EL (cell line): ENCODE measurements at places on chromosomes 16 and 17.

DNA sequence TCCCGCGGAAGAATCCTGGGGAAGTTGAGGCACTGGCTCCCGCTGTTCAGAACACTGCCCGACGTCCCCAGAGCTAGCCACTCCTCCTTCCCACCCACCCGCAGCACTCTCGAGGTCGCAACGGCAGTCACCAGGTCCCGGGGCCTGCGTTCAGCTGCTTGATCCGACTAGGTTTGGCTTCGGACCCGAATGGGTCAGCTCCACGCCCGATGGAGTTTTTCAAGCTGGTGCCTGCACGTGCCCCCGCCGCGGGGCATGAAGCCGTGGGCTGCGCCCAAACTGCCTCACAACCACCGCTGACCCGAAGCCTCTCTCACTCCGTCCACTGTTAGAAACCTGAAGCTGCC, 12.4 kb upstream of the ODF4 start:
- DNase-seq: no peak

GRCh38 chr16:19104607-19105006, 9.2 kb upstream of the ITPRIPL2 start:
- no peak for DNase-seq

DNA sequence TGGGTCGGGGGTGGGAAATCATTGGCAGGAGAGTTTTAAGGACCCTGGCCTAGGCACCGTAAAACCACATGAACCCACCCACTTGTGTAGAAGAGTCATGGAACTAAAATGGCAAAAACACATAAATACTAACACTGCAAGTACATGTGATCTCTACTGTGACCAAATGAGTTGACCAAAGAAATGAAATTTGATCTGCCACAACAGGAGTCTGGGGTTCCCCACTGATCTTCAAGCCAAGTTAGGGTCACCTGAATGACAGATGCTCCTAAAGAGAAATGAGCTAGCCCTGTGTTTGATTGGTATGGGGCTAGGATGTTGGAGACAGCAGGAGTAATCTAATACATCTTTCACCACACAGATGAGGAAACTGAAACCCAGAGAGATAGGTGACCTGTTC, 21.5 kb upstream of the SKAP1 start:
- no peak for DNase-seq

DNA sequence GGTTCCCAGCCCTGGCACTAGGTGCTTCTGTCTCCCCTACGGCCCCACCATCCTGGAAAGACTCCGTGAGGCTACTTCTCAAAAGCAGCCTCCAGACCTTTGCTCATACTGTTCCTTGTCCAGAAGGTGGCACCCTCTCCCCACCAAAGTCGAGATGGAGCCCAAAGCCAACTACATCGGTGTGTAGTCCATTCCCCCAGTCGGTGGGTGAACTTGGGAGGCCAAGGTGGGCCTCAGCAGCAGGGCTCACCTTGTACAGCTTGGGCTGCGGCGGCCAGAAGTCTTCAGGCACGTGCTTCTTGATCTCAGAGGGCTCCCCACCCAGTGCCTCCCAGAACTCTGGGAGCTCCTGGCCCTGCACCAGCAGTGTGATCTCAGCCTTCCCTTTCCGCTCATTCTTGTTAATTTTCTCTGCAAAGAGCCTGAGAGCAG, 10.2 kb downstream of the FLII start:
- DNase-seq: peak; percentile 71

DNA sequence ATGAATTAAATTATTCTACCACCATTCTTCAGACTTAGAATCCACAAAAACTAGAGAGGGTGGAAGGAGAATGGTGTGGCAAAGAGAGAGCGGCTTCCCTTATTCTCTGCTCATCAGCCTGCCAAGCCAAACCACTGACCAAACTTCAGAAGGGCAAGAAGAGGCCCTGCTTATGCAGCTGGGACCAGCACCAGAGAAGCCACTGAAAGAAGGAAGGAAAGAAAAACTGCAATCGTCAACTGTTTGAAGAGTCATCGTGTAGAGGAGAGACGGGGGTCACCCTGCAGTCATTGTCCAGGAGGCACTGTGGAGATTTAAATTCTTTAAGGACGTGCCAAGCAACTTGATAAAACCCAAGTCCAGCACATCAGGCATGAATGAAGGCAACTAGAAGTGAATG, 15.6 kb downstream of the PMP22 start:
- DNase-seq: no peak

DNA sequence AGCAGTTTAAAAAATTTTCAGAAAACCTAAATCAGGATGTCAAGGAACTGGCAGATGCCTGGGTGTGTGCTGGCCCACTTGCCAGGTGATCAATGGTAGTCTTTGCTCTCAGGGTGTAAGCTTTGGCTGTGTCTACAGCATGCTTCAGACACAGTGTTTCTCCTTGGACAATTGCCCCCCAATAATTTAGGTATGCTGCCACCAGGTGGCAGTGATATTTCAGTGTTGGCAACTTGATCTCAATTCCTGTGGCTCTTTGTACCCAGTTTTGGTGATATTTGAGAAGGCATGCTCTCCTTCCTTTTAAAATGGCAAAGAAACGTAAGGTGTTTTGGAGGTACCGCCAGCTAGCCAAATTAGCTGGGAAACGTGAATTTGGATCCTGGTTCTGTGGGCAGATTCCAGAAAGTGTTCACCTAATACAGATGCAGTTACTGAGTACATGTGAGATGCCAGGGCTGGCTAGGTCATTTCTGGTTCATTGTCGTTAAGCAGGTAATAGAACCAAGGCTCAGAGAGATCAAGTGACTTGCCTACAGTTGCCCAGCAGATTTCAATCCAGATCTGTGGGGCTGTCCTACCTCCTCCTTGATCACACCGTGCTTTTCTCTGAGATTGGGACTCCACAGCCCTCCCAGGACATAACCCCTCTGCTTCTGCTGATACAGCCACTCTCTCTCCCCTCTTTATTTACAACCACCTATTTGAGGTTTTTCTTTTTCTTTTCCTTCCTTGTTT, 155.6 kb upstream of the PLCG2 start:
- peak; percentile 53 for DNase-seq

- no peak for DNase-seq
Observed at GRCh38 chr17:56812901-56813388, 20.8 kb downstream of the C17orf67 start.

DNA sequence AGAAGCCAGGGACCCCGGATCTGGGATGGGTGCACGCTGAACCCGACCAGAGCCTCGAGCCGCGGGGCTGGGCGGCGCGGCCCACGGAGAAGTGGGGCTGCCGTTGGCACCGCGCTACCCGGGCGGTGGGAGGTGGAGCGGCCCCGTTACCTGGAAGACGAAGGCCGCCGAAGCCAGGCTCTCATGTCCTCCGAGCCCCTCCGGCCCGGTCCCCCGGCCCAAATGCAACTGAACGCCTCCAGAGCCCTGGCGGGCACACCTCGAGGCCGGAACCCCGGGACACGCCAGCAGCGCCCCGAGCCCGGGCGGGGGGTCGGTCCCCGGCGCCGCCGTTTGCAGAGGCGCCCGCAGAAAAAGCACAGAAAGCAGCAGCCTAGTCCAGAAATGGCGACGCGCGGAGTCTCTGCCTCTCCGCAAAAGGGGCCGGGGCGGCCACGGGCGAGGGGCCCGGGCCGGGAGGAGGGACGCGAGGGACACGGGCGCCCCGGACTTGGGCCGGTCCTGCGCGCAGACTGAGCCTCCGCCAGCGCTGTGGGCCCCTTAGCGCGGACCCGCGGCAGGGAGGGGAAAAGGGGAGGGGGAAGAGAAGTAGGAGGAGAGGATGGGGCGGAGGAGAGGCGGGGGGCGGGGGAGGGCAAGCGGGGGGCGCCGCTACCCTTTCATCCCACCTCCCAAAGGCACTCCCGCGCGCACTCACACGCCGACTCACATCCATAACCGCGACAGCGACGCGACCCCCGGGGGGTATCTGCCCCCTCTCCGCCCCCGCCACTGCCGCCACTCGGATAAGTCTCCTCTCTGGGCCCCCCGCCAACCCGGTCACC, 1.4 kb downstream of the AXIN2 start:
- DNase-seq: no peak

- DNase-seq: no peak
Observed at GRCh38 chr16:27969574-27969973, 93.9 kb downstream of the GSG1L start.

- no peak for DNase-seq
Observed at GRCh38 chr16:87636741-87637140, 34.4 kb downstream of the JPH3 start.

DNA sequence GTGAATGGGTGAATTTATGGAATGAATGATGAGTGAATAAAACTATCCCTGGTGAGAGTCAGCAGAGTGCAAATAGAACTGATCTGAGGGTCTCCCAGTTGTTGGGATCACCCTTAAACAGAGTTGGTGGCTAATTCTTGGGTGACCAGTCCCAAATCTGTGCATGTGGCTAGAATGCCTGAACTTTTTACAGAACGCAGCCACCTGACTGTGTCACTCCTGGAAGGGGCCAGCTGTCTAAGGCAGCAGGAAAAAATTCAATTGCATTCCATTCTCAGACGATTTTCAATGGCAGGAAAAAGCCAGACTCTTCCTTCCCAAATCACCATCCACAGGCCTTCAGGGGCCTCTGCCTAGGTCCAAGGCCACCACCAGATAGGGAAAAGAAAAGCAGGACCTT, 43.5 kb downstream of the BEAN1 start:
- DNase-seq: no peak

DNA sequence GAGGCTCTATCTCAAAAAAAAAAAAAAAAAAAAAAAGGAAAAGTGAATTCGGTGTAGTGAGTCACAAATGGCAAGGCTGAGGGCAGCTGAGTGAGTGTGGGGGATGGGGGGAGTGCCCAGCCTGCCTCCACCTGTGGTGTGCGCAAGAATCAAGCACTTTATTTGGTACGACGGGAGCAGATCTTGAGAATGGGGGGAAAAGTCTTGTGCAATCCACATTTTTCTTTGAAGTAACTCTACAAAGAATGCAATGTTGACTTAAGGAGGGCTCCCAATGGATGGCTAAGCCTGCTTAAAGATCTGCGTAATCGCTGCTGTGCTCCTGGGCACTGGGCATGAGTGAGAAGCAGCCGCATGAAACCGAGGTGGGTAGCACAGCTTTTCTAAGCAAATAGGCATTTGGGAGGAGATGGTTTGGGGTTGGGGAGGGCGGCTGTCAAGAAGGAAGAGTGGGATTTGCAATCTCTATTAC, 28.2 kb downstream of the ATP2C2 start:
- DNase-seq: no peak

- peak; percentile 70 for DNase-seq
Observed at GRCh38 chr17:1122533-1123392, 57.0 kb downstream of the ABR start.

- DNase-seq: no peak
Observed at GRCh38 chr17:896454-896853, 83.1 kb downstream of the NXN start.

- no peak for DNase-seq
Observed at GRCh38 chr16:86665929-86666328, 87.6 kb downstream of the FOXL1 start.

DNA sequence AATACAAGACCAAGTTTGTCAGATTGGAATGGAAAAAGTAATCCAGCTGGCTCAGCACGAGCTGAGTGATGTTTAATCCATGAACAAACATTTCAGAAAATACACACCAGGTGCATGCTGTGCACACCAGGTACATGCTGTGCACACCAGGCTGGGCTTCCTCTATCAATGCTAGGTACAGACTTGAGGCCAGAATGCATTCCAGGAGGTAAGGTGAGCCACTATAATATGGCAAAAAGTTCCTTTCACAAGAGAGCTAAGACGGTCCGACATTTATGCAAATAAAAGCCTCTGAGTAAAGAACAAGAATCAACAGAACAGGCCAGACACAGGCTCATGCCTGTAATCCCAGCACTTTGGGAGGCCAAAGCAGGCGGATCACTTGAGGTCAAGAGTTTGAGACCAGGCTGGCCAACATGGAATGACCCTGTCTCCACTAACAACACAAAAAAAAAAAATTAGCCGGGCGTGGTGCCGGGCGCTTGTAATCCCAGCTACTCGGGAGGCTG, 128.2 kb downstream of the ZNF778 start:
- no peak for DNase-seq

GRCh38 chr17:50615828-50616227, 18.9 kb upstream of the ABCC3 start:
- DNase-seq: no peak

DNA sequence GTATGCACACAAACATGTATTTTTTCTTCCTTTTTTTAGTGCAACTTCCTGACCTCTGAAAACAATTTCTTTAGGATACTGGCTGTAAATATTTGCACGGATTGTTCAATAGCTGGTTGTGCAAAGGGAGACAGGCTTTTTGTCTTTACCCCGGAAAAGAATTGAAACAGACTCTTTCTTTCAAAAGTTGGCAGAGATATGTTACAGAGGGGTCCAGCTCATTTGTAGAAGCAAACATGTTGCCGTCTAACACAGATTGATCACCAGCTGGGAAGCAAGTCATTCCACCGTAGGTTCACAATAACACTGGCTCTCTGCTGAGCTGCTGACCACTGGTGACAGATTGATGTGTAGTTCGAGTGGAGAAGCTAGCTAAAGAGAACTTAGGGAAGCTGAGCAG, 130.9 kb downstream of the STX8 start:
- no peak for DNase-seq

DNA sequence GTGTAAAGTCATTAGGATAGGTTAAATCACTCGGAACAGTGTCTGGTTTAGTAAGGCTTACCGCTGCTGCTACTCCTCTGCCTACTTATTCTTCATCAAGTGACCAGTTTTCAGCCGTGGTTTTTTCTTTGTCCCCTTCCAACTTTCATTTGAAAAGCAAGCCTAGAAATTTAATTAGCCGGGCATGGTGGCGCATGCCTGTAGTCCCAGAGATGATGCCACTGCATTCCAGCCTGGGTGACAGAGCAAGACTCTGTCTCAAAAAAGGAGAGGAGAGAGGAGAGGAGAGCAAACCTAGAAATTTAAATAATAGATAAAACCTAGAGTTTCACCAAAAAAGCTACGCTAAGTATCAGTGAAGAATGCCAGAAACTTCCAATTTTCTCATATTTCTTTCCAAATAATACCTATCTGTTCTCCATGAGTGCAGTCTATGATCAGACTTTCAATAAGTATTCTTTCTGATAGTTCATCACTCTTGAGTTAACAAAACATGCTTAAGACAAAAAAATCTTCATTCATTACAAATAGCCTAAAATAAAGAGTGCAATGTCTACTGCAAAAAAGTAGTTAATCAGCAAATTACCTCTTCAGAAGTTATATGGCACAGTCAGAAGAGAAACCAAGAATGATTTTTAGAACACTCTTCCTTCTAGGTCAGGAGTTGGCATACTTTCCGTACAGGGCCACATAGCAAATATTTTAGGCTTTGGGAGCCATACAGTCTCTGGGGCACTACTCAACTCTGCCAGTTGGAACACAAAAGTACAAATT, 15.1 kb downstream of the ANKFY1 start:
- DNase-seq: no peak

- no peak for DNase-seq
Observed at GRCh38 chr16:81973737-81974136, 37.5 kb downstream of the SDR42E1 start.

DNA sequence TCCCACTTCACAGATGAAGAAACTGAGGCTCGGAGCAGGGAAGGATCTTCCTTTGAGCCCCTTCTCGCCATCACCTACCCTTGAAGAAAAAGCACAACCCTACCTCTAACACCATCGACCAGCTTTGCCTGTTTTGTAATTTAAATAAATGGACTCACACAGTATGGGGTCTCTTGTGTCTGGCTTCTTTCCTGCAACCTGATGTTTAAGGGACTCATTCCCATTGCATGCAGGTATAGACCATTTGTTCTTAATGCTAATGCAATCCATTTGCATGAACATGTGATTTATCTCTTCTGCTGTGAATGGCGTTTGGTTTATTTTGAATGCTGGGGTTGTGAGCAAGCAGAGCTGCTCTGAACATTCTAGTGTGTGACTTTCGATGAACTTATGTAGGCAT, 150.8 kb upstream of the FOXF1 start:
- no peak for DNase-seq

GRCh38 chr17:30191072-30191471, 44.4 kb downstream of the SLC6A4 start:
- no peak for DNase-seq
